H1 (cell line): ENCODE measurements at places on chromosomes 13 and 19. TPM values are rescaled to one million over a fixed set of nuclear protein-coding genes. Genes with fewer than 3 reads are reported as not detected.

GRCh38 chr13:27496536-27497273 lies 46.3 kb upstream of the MTIF3 start:
- no peak for DNase-seq

DNA sequence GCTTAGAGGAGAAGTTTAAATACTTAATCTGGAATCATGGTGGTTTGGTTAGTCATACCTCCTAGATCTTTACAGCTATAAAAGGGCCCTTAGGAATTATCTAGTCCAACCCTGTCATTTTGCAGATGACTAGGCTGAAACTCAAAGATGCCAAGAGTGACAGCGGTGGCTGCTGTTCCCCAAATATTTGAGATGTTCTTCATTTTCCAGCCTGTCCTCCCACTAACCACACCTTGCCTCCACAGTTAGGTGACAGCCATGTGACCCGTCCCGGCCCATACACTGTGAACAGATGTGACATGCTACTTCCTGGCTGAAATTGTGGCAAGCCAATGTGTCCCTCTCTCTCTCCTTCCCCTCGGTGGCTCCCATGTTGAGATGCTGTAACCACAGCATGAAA lies 225.5 kb upstream of the IPO5 start:
- DNase-seq, result no peak

GRCh38 chr19:15072930-15073647 lies 8.9 kb upstream of the OR1I1 start:
- DNase-seq, result no peak

DNA sequence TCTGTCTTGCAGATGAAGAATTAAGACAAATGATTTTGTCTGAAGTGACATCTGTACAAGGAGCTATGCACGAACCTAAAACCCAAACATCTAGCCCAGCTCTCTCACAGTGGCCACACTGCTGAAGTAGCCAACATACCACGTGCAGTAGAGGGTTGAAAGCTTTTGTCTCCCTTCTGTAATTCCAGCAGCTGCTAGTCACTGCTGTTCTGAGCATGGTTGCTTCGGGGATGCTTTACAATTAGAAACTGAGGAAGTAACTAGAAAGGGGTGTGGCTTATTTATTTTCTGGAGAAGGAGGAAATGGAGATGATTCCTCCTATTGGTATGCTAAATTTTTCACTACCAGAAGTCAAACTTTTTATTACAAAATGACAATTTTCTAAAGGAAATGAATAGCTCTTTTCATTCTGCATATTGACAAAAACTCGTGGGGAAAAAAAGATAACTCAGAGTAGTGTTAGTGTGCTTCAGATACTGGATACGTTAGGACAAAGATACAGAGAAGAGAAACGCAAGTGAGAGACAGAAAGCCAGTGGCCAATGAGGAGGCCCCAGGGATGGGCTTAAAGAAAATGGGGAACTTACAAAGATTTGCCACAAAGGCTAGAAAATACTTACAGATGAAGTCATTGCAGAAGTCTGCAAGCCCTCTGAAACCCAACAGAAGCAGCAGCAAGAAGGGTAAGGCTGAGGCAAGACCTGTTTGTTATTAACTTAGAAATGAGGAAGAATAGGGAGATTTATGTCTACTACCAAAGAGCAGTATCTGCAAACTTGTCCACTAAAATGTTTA lies 192.7 kb upstream of the MIR17HG start:
- no peak for DNase-seq

- no peak for DNase-seq
Measured at GRCh38 chr13:112330479-112331381, 45.4 kb upstream of the SPACA7 start.

- no peak for DNase-seq
Measured at GRCh38 chr19:5624018-5624663, 1.3 kb downstream of the SAFB start.

The GARIN5A gene
- 8.1 and 9.1 TPM in 2 replicates for total RNA-seq

DNA sequence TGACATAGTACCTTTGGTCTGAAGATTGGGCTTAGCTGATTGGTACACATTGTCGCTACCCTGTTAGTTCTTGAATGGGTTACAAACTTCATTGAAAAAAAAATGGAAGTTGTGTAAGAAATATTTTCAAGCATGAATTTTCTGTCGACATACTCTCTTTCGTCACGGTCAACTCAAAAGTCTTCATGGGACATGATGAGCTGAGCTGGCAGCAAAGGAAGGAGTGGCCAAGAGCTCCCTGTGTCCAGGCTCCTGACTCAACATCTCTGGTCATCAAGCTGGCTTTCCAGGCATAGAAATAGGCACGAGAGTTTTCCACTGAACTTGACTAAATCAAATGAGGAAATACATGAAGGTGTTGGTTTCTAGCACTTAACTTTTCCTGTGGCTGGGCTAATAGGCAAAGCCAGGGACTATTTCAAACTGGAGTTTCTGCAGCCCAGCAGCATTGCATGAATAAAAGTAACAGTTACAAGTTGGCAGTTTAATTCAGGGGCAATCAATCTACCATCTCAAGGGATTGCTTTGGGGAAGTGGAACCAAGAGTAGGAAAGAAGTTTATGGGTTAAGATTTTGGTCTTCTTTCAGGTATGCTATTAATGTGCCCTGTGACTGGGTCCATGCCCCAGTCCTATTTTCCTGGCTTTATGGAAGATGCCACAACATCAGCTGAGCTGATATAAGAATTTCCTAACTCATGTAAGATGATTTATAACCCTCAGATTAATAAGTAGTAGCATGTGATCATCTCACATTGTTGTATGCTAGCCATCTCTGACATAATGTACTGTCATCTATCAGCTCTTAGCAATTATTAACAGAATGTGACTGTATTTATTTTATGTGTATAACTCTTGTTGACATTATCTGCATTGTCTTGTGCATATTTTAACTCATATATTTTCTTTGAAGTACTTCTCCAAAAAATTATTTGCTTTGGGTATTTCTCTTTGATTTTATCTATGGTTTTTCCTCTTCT lies 385.8 kb downstream of the DLEU7 start:
- DNase-seq, result no peak

DNA sequence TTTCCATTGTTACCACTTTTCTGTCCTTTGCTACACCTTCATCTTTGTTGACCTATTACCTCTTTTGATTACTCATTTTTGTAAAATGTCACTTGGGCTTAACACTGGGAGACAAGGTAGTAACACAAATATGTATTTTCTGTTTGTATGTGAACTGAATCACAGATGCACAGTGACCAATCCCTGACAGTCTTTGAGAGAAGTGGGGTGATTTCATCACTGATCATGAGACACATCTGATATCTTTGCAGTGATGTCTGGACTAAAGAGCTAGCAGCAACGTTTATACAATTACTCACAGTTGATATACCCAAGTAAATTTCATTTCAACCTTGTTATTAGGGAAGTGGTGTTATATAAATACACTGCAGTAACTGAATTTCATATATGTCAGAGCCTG lies 1397.4 kb upstream of the SPRY2 start:
- DNase-seq, result no peak

GRCh38 chr13:68490594-68490993 lies 1260.5 kb upstream of the PCDH9 start:
- DNase-seq, result no peak

The KLK15 gene
- total RNA-seq, result not detected in 2 replicates

DNA sequence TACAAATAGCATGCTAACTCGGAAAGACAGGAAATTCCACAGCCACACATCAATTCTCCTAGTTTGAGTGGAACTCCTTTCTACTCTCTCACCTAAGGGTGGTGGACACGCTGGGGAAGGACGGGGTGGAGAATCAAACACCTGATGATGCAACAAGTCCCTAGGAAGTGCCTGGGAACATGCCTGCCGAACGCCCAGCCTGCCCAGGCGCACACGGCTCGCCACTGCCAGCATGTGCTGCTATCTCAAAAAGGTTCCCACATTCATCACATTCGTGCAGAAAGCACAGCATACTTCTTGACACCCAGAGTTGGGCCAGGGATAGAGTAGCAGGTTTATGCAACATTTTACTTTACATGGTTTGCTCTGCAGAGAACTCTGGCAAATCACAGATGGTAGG lies 164.6 kb downstream of the ABCC4 start:
- no peak for DNase-seq

DNA sequence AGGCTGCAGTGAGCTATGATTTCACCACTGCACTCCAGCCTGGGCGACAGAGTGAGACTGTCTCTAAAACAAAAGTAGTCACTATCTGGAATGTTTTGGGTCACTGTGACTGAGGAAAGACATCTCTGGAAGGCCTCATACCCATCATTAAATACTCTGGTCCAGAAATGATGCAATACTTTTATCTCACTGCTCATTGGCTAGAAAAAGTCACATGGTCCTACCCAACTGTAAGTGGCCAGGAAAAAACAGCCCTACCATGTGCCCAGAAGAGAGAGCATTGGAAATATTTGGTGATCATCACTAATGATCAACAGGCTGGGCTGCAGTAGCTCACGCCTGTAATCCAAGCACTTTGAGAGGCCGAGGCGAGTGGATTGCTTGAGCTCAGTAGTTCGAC lies 29.8 kb downstream of the PNPLA6 start:
- no peak for DNase-seq

GRCh38 chr13:65856431-65856830 lies 1373.7 kb downstream of the PCDH9 start:
- DNase-seq, result no peak

- no peak for DNase-seq
Measured at GRCh38 chr13:47100214-47100853, 203.5 kb upstream of the HTR2A start.

- DNase-seq, result no peak
Measured at GRCh38 chr19:48913114-48913889, 13.2 kb downstream of the NUCB1 start.

The C19orf33 gene
- total RNA-seq, result 4.4 and 6.0 TPM in 2 replicates

The FXYD7 gene
- 14.3 and 15.4 TPM in 2 replicates for total RNA-seq

The ZNF606 gene
- total RNA-seq, result 17.5 and 19.3 TPM in 2 replicates

DNA sequence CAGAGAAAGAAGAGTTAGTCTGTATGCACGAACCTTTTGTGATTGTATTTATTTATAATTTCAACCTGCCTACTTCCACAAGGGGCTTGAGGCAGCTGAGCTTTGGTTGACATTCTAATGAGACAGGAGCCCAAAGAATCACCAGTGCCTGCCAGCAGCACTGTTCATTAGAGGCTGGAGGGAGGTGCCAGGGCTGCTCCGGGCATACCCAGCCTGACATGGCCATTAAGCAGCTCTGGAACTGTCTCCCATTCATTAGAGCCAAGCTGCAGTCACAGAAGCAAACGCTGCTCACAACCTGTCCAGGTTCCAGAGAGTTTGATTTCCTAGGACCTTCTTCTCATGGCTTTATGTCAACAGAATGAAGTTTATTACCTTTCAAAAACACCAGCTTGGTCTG lies 425.5 kb downstream of the RFC3 start:
- DNase-seq, result no peak

- no peak for DNase-seq
Measured at GRCh38 chr13:21703846-21704245, 33.0 kb downstream of the FGF9 start.

- DNase-seq, result no peak
Measured at GRCh38 chr13:95002126-95002525, 289.8 kb upstream of the SOX21 start.

GRCh38 chr13:28716511-28716910 lies 2.3 kb downstream of the SLC46A3 start:
- DNase-seq, result no peak

- no peak for DNase-seq
Measured at GRCh38 chr19:371501-372168, 27.0 kb upstream of the MIER2 start.

- DNase-seq, result no peak
Measured at GRCh38 chr19:30587869-30588268, 215.7 kb downstream of the ZNF536 start.

- no peak for DNase-seq
Measured at GRCh38 chr19:3866910-3867638, 1.8 kb downstream of the ZFR2 start.

The ZNF431 gene
- 43.2 and 47.3 TPM in 2 replicates for total RNA-seq

- DNase-seq, result no peak
Measured at GRCh38 chr13:100124265-100124664, 35.4 kb downstream of the PCCA start.
